ENCODE measurements at places on chromosomes 2 and 18.
A peak's percentile ranks its signal among the peaks of the same experiment; 100 is the strongest.

DNA sequence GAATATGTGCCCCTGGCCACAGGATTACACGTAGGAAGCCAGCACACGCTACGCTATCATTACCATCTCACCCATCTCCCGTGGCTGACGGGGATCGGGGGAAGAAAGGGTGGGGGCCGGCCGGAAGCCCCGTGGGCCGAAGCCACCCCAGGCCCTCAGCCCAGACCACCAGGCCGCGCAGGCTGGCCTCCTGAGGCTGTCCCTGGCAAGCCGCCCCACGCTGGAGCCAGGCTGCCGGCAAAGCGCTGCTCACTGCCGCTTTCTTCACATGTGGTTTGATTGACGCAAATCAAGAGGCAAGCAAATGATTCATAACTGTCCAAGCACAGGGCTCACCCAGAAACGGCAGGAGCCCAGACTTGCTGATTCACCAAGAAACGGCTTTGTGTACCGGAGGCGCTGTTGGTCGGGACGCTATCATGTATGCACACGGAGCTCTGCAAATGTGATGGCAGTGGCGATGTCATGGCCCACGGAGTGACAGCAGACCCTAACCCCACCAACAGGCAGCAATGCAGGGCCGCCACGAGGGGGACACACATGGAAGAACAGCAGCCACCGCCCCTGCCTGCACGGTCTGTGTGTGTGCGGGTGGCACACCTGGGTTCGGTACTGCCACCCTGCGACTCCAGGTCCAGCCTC, 125.7 kb downstream of the HDAC4 start:
- peak; percentile 60 for DNase-seq

GRCh38 chr2:227404585-227405271, 17.0 kb upstream of the SCYGR1 start:
- DNase-seq = no peak

DNA sequence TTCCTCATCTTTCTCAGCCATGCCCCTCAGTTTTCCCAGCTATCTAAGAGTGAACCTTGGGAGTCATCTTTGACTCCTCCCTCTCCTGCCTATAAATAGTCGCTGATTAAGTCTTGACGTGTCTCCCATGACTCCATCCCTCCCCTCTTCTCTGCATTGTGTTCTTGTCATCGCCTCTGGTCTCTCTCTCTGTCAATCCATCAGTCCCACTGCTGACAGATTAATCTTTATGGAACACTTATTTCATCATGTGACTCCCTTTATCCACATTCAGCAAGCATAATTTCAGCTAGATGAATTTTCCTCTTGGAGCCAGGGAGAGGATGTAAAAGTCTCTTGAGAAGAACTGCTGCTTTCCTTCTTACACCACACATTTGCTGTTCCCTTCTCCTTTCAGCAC, 9.4 kb downstream of the ADAM23 start:
- no peak for DNase-seq

- no peak for DNase-seq
These were observed 81.2 kb downstream of the GPD2 start for GRCh38 chr2:156517419-156517818.

GRCh38 chr2:173747035-173747434, 218.1 kb downstream of the SP3 start:
- DNase-seq = no peak

DNA sequence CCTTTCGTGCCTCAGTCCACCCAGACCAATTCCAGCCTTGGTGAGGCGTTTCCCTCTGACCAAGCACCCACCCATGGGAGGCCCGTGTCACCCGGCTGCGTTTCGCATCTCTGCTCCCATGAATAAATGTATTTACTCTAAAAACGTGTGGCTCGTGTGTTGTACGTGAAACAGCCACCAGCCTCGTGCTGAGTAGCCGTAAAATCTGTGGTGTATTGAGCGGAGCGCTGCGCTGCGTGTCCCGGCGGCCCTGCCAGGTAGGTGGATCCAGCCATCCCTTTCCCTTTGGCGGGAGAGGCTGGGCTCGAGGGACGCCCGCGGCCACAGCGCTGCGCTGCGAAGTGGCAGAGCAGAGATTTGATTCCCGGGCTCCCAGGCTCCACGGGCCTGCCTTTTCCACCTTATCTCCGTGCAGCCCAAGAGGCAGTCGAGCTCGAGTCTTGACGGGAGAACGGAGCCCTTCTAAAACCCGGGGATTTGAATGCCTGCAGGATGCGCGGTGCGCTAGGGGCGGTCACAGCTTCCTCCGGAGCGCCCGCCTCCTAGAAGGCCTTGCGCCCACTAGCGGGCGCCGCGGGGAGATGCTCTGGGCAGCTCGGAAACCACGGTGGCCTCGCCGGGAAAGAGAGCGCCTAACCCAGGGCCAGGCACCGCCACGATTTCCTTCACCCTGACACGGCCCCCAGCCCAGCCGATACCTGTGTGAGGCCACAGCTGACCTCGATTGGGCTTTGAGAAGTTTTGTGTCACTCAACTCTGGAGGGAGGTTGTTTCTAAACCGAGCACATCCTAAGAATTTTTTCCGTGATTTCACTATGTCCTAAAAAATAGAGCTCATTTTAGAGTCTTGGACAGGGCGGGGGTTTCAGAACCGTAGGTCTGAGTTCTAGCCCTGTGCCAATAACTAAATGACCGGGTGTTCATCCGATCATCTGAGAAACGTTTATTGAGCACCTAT, 3.9 kb upstream of the PSMD1 start:
- DNase-seq = peak; percentile 78

GRCh38 chr2:873651-874580, 76.7 kb upstream of the SNTG2 start:
- no peak for DNase-seq

DNA sequence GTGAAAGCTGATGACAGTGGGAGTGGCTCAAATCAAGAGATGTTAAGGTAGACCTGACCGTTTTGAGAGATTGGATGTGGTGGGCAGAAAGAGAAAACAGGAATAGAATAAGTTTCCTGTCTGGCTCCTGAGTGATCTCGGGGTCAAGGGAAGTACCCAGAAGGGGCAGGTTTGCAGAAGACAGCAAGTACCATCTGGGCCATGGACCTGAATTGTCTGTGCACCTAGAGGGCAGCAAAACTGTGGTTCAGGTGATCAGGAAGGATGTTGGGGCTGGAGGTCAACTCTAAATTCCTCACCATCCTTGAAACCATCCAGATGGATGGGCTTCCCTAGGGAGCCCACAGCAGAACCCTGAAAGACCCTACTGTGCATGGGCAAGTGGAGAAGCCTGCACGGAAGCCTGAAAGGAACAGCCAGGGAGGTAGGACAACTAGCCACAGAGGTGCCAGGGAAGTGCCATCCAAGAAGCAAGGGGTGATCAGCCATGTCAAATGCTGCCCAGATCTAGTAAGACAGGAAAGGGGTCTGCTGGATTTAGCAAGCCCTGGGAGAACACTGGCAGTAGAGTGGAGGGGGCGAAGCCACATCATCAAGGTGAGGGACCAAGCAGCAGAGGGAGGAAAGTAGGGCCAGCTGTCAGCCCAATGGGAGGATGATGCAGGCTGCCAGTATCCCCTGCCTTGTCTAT, 8.0 kb downstream of the TEX261 start:
- peak; percentile 7 for DNase-seq

- DNase-seq = no peak
These were observed 67.3 kb downstream of the LRRC30 start for GRCh38 chr18:7298149-7298548.

DNA sequence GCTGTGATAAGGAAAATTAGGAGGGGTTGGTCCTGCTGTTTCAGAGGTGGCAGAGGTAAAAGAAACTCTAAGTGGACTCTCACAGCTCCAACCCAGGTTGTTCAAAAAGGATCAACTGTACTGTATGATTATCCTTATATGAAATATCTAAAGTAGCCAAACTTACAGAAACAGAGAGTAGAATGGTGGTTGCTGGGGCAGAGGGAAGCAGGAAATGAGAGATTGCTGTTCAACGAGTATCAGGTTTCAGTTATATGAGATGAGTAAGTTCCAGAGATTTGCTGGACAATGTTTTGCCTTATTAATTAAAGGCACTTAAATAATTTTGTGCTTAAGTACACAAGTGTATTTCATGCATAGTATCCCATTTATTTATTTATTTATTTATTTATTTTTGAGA, 972.0 kb upstream of the LRRTM1 start:
- DNase-seq = no peak

- peak; percentile 70 for DNase-seq
These were observed 52.5 kb downstream of the AQP4 start for GRCh38 chr18:26813043-26813442.

- no peak for DNase-seq
These were observed 41.5 kb downstream of the SCTR start for GRCh38 chr2:119482481-119483394.

DNA sequence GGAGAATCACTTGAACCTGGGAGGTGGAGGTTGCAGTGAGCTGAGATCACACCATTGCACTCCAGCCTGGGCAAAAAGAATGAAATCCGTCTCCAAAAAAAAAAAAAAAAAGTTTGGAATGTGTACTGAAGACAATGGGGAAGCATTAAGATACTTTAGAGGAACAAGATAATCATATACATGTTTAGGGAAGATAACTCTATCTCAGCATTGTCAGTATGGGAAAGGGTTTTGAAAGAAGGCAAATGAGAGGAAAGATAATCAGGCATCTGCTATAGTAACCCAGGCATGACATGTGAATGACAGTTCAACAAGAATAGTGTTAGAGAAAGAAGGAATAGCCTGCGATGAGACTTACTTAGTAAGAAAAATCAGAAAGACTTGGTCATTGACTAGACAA, 112.0 kb downstream of the ATAD2B start:
- DNase-seq = no peak

GRCh38 chr2:190765386-190766173, 115.0 kb upstream of the GLS start:
- DNase-seq = no peak
